ENCODE measurements at places on chromosomes 3 and 15.

DNA sequence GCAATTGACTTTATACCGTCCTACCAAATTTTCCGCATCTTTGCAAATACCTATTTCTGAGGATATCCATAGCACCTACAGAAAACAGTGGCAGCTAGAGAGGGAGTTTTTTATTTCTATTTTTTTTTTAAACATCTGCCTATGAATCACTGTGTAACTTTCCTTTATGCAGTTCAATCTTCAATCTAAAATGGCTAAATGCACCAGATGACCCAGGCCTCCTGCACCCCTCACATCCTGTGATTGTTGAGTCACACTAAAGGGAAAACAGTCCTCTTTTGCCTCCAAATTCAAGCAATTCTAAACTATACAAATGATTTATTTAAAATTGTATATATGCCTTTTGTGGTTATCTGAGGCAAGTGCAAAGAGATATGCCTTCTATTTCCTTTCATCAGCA is 20.1 kb upstream of the BCL6 start:
- no peak for DNase-seq

- no peak for DNase-seq
Observed at GRCh38 chr15:29071882-29072273, 186.1 kb downstream of the APBA2 start.

GRCh38 chr3:134795746-134796280 is 753 bp downstream of the EPHB1 start:
- DNase-seq: no peak

DNA sequence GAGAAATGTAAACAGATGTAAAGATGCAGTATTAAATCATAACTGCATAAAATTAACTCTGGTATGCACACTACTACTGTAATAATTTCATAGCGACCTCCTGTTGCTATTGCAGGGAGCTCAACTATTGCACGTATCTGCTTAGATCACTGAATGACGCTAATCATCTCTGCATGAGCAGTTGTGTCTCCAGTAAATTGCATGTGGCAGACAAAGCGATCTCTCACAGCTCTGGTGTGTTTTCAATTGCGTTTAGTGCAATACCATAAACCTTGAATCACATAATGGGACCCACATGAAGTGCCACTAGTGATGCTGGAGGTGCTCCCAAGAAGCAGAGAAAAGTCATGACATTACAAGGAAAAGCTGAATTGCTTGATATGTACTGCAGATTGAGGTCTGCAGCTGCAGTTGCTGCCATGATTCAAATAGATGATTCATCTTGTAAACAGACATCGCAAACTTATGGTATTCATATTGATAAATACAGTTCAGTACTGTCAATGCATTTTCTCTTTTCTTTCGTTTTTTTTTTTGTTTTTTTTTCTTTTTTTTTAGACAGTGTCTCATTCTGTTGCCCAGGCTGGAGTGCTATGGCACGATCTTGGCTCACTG is 30.2 kb upstream of the LCTL start:
- no peak for DNase-seq

DNA sequence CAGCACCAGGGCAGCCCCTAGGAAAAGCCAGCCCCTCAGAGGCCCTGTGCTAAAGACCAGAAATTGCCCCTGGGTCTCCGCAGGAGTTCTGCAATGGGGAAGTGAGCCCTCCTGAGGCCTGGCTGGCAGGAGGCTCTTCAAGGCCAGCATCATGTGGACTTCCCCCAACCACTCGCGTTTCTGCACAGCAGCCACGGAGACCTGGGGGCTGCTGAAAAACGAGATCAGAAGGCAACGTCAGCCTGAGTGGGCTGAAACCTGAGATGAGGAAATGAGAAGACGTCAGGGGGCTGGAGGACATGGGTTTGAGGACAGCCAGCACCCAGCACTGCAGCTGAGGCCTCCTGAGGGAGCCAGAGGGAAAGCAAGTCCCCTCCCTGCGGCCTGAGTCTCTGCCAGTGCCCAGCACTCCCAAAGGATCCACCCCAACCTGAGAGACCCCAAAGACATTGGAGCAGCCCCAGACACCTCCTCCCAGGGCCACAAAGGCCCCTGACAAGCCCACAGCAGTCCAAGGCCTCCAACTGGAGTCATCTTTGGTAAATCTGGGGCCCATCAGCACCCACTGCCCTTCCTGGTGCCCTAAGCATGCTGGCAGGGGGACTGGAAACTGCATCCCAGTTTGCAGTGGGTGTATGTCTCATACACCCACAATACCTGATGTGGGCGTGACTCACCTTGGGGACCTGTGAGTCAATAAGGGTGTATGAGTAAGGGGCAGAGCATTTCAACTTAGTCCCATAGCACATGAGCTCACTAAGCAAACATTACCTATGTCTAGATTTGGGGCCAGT is 29.2 kb upstream of the CYP11A1 start:
- no peak for DNase-seq

DNA sequence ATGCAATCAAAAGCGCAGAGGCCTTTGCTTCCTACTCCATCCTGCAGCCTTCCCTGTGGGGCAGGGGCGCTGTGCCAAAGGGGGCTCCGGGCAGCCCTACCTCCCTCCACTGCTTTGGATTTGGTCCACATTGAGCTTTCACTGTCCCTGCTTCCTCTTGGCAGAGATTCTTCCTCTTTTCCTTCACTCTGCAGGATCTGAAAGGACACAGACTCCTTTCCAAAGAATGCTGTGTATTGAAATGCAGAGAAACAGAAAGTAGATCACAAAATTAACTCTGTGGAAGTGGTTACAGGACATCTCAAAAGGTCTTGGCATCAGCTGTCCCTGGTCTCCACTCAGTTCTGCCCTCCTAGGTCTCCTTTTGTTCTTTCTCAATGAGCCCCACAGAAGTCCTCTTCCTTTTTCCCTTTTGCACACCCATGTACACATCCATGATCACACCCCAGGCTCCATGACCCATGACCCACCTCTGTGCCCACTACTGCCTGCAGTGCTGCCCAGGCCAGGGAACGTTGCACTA is 64.1 kb downstream of the CCR1 start:
- no peak for DNase-seq

GRCh38 chr15:101156061-101156460 is 95.8 kb downstream of the CHSY1 start:
- DNase-seq: no peak

- DNase-seq: no peak
Observed at GRCh38 chr15:80174017-80174746, 21.4 kb downstream of the FAH start.

GRCh38 chr3:67605377-67605776 is 49.0 kb downstream of the SUCLG2 start:
- DNase-seq: no peak

DNA sequence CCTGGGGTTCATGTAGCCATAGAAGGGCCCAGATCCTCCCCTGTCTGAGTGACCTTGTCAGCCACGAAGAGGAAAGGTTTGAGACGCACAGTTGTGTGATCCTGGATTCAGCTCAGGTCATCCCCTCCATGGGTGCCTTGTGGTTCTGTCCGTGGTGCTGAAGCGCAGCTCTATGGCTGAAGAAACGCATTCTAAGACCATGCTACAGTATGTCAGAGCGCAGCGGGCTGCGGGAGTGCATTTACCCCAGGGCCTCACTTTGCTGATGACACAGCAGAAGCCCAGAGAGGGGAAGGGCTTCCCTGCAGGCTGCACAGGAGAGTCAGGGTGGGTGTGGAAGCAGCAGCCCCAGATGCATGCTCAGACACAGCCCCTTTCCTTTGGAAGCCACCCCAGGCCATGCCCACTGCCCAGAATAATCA is 68.8 kb upstream of the IQSEC1 start:
- no peak for DNase-seq

GRCh38 chr3:27452368-27453090 is 31.7 kb downstream of the SLC4A7 start:
- DNase-seq: no peak

DNA sequence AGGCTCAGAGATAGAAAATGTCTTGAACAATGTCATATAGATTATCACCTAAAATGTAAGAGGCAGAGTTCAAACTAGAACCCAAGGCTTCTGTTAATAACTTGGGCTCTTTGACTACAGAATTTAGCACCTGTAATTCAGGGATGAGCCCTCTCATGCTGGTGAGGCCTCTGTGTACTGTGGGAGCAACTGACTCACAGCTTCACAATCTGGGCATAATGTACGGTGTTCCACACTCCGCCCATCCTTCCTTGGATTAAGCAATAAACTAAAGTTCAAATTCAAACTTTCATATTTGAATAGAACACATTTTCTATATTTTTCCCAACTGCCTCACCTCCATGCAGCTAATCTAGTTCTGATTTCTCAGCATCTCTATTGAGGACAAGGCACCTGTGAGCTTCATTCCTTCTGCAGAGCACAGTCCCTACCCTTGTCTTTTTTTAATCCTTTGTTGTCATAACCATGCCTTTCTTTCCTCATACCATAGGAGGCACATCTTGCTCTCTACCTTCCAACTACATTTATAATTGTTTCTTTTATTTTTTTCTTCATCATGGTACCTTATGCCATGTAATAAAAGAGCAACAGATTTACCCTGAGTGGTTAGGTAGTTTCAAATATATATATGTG is 392.1 kb downstream of the NLGN1 start:
- no peak for DNase-seq

DNA sequence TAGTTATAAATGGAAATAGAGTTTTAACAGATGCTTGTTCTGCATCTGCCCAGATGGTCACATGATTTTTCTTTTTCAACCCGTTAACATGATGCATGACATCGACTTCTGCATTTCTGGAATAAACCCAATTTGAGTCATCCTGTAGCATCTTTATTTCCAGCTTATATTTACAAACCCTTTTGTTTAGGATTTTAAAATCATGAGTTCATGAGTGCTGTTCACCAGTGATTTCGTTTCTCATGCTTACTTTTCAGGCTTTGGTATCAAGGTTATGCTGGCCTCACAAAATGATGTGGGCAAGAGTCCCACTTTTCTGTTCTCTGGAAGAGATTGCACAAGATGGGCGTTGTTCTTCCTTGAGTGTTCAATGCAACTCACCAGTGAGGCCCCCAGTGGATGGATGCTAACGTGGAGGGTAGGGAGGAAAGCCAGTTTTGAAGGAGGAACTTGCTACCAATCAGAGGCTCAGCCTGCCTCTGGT is 5.2 kb downstream of the HRH1 start:
- no peak for DNase-seq

- DNase-seq: no peak
Observed at GRCh38 chr15:94246016-94246415, 14.7 kb downstream of the MCTP2 start.

DNA sequence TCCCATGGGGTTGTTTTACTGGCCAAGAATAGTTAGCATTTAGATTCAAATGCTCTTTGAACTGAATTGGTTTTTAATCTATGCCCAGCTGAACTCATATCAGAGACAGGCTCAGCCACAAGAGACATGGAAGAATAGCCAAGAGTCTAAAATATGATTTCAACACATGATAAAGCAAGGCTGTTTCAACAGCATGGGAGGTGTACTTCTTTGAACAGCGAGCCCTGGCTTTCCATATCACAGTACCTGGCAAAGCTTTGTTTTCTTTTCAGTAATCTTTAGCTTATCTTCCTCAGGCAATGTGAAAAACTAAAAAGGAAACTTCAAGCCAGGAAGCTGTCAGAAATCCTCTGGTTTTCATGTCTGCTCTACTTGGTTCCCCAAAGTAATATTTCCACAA is 413.6 kb upstream of the ADAMTS9 start:
- DNase-seq: no peak

DNA sequence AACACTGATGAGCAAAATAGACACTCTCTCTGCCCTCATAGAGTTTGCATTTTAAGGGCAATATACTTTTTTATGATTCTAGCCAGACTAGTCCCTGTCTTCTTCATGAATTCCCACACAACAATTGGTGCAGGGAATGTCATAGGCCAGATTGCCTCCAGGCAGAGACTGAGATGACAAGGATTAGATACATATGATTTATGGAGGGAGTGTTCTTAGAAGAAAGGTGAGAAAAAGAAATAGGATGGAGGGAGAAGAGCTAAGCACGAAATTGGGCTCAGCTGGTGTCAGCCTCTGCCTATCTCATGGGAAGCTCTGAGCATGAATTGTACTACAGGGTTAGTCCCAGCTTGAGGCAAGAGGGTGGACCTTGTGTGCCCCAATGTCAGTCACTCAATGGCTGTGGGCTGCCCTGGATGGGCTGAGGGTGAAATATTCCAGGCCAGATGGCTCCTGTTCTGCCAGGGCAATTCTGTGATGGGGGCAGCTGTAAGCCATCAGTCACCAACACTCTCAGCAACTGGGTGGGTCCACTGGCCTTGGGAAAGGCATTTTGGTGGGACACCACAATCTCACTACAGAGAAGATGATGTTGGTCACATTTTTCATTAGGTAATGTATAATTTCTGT is 31.1 kb downstream of the EIF1B start:
- no peak for DNase-seq

DNA sequence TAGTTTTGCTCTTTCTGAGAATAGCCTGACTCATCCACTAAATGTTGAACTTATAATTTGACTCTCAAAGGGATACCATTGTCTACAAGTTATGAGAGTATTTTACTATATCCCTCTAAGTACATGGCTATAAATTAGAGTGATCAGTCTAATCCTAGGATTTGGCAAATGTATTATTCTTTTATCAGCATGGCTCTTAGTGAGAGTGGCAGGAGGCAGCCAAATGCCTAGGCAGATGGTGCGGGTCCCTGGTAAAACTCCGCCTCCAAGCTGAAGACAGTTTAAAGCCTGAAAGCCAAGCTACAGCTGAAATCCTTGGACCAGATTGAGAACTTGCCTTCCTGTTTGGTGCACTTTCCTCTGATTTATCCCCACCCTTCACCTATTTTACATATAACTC is 631.8 kb downstream of the SQOR start:
- DNase-seq: no peak

DNA sequence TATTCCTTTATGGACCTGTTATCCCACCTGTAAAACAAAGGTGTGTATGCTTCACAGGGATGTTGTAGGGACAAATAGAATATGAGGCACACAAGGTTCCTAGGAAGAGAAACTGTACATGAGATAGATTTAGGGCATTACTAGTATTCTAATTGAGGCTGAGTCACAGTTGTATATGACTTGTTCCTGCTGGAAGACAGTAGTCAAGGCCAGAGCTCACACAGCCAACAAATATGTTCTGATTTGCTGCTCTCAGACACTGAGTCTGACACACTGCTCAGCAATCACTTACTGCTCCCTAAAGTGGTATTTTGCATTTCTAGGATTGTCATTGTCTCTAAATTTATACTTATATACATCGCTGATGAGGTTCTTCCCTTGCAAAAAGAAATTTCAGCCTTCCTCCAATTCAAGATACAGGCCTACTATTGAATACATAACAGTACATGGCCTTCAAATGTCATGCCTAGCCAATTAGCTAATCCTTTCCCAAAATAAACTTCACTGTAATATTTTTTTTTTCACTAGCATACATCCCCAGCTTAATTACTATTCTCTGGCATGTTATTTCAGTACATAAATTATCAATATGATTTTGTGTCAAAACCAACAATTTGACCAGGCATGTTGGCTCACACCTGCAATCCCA is 69.8 kb downstream of the TIGIT start:
- no peak for DNase-seq

- DNase-seq: no peak
Observed at GRCh38 chr3:81874738-81875137, 113.3 kb upstream of the GBE1 start.

DNA sequence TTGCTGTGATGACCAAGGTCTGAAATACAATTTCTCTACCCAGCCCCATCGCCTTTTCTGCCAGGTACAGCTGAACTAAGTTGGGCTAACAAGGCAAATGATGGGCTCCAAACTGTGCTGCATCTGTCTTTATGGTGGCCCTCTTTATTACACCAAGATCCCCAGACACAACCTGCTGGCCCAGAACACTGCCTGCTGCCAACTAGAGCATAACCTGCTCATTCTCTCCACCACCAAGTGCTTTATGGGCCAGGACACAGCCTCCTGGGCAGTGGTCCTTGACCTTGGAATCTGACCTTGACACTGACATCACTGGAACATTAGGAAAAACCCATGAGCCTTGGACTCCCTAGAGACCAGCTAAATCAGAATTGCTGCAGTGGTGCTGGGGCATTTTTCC is 3.3 kb downstream of the LINS1 start:
- DNase-seq: no peak
